ENCODE measurements at places on chromosomes 3 and 15.

DNA sequence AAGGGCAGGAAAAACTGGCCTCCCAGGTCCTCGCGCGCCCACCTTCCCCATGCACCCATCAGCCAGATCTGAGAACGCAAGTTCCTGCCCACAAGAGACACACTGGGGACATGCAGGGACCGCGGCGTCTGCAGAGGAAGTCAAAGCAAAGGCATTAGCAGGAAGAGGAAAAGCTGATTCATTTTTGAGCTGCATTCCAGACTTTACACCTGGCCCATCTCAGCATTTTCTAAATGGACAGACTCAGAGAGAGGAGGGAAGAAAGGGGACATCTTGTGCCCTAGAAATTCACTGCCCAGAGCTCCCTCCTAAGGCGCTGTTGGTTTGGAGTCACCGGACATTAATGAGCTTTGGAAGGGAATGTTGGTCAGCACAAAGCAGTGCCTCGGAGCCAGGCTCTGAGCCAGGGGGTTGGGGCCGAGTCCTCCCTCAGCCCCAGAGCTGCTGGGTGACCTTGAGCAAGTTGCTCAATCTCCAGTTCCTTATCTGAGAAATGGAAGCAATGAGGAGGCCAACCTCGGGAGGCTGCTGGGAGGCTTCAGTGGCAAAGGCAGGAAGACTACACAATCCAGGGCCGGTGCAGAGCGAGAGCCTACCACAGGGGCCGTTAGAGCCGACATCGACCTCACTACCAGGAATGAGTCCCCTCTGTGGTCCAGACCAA is 150.5 kb upstream of the IQSEC1 start:
- no peak for DNase-seq

DNA sequence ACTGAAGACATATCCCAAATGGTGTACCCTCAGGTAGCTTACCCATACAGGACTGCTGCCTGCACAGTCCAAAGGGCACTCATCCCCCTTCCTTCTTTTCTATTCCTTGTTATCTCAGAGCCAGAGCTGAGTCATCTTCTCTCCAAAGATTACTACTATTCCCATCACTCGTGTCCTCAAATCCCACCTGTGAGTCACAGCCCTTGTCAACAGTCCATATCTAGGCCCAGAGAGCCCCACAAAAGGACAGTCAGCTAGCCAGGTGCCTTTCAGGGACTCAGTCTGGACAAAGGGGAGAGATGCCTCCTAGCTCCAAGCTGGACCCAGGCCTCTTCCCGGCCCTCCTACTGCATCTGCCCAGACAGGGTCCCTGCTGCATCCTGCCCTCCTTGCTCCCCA is 11.0 kb downstream of the PARP16 start:
- no peak for DNase-seq

GRCh38 chr15:38503496-38503895 is 49.6 kb downstream of the FAM98B start:
- no peak for DNase-seq

DNA sequence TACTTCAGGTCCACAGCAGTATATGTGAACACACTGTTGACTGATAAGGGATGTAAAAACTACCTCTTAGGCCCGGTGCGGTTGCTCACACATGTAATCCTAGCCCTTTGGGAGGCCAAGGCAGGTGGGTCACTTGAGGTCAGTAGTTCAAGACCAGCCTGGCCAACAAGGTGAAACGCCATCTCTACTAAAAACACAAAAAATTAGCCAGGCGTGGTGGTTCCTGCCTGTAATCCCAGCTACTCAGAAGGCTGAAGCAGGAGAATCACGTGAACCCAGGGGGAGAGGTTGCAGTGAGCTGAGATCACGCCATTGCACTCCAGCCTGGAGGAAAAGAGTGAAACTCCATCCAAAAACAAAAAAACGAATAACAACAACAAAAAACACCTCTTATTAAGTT is 194.6 kb upstream of the KCNMB2 start:
- DNase-seq: no peak

- no peak for DNase-seq
Observed at GRCh38 chr15:101446518-101447167, 42.9 kb downstream of the PCSK6 start.

GRCh38 chr3:229183-229661 is 32.7 kb downstream of the CHL1 start:
- no peak for DNase-seq

DNA sequence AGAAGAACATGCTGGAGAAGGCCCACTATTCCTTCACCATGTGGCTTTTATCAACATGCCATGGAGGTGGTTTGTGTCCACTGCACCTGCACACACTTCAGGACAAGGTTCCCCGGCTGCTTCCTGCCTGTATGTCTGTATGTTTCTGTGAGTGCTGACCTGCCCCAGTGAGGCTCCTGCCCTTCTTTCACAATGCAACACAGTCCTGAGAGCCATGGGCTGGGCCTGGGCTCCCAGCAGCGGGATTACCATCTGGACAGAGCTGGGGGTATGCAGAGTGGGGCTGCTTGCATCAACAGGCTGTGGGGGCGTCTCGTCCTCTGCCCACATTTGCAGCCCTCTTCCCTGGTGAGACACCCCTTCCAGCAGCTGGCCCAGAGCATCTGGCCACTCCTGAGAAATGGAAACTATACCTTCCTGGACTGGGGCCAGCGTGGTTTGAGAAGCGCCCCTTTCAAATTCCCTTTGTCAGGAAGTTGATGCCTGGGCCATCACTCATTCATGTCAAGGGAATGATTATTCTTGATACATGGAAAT is 29.3 kb upstream of the C15orf39 start:
- DNase-seq: no peak

- peak; percentile 98 for DNase-seq
Observed at GRCh38 chr3:158768881-158769543, 32.8 kb upstream of the MFSD1 start.

DNA sequence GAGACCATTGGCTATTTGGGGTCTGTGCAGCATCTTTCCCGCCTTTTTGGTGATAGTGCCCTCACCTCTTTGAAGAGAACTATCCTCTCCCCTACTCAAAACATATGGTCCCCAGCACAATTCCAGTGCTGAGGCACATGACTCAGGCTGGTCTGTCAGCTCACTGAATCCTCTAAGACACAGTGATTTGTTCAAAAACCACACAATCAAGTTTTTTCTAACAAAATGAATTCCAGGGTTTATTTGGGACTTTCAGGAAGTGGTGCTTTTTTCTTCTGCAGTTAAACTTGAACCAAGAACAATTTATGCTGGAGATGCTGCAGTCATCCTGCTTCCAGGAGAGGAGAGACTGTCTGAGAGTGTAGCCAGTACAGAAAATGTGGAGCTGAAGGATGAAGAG is 142.5 kb upstream of the LMCD1 start:
- no peak for DNase-seq

DNA sequence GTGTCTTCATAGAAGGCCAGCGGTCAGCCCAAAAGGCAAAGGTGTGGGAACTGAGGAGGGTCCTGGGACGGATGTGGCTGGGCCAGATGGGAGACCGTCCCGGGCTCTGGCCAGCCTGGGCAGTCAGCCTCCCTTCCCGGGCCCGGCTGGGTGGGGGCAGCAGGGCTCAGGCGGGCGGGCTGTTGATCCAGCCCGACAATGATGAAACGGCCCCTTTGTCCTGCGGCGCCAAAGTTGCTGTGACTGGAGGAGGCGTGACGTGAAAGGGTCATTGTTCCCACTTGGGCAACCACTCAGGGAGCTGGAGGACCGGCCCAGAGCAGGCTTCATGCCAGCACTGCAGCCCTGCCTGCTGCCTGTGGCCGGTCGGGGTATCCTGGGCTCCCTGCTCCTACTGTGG is 16.5 kb downstream of the DUSP7 start:
- DNase-seq: no peak

DNA sequence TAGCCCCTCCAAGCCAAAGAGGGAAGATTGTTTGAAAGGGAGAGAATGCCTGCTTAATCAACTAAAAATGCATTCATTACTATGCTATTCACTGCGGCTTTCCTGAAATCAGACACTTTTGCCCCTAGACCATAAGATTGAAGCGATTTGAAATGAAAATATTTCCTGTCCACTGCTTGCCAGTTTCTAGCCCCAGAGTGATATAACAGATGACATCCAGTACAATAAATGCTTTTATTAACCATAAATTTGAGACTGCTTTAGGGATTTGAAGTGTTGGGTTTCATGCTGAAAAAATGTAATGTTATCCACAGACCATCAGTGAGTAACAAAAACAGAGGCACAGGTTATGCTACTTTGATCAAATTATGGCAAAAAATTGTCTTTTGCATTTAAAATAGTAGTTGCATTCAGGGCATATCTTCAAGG is 14.1 kb downstream of the IL17RD start:
- peak; percentile 43 for DNase-seq

DNA sequence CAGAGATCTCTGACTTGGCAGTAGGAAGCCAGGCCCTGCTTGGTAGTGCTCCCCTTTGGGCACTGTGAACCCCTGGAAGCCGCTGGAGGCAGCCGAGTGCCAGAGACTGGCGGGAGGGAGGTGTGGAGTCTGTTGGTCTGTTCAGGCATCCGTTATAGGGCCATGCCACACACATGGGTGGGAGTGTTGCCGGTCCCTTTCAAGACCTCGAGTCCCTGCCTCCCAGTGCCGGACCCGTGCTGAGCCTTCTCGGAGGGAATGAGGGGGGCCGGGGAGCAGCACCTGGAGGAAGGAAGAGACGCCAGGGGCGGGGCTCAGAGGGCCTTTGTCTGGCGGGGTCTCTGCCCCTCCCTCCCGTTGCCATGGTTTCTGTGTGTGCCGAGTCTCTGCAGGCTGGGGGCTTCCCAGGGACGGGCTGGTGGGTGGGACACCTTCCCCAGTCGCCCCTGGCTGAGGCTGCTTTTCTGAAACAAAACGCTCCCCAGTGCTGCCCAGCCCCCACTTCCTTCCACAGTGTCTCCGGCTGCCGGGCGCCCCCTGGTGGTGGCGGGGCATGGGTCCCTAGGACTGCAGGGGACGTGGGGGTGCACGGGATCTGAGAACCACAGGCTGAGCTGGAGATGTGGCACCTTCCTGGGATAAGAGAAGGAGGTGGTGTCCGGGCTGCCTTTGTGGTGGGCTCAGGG is 10.0 kb downstream of the GNAI2 start:
- no peak for DNase-seq

GRCh38 chr15:70062321-70062956 is 35.3 kb downstream of the TLE3 start:
- DNase-seq: peak; percentile 71

GRCh38 chr15:88401996-88402656 is 65.1 kb downstream of the MRPL46 start:
- no peak for DNase-seq

GRCh38 chr3:50573566-50574443 is 4.5 kb downstream of the HEMK1 start:
- no peak for DNase-seq

Measured in non-pigmented ciliary epithelial cell (primary cell).